Natural killer cell treated with Interleukin-12 subunit alpha and Interleukin-12 subunit beta and Interleukin-15 and Interleukin-18, amount 100 ng/mL, for 72 hours (primary cell): ENCODE measurements at places on chromosomes 3 and 15. TPM values are rescaled to one million over a fixed set of nuclear protein-coding genes. Genes with fewer than 3 reads are reported as not detected.

The OR5K2 gene
- not detected for total RNA-seq

The PCOLCE2 gene
- total RNA-seq: not detected

The NAALADL2 gene
- total RNA-seq: 0.70 TPM

DNA sequence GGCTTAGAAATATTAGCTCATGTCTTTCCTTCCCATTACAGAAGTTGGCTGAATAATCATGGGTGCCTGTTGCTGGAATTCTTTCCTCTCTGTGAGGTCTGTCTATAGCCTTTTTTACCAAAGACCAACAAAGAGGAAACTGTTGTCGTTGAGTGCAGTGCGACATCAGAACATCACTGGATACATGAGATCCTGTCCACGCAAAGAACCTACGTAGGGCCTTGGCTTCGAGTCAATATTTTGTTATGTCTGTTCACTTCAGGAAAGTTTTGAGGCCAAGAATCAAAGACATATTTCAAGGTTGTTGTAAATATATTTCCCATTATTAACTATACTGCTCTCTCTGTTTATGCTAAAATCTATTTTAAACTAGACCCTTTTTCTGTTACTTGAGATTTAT is 101.5 kb upstream of the IL12A start:
- H3K27ac ChIP-seq: no peak overlapping the region
- H3K27me3 ChIP-seq: peaks cover 2% of the 10 kb centered on the region
- H3K4me3 ChIP-seq: no peak overlapping the region

The MESP2 gene
- not detected for total RNA-seq
